ENCODE measurements at places on chromosomes 2 and 18. TPM values are rescaled to one million over a fixed set of nuclear protein-coding genes. Genes with fewer than 3 reads are reported as not detected.

Gene ALLC
- not detected for total RNA-seq

GRCh38 chr2:27583390-27583915 is 611 bp downstream of the ZNF512 start:
- peak; percentile 18 for DNase-seq

GRCh38 chr2:60271713-60272112 is 281.7 kb downstream of the BCL11A start:
- DNase-seq = no peak

Gene CSRNP3
- total RNA-seq = 20.6 TPM

- no peak for DNase-seq
Observed at GRCh38 chr2:7847321-7847720, 834.5 kb upstream of the ID2 start.

GRCh38 chr2:19021721-19022120 is 336.7 kb downstream of the OSR1 start:
- DNase-seq = peak; percentile 35

Gene IL36A
- total RNA-seq = 0.72 TPM

DNA sequence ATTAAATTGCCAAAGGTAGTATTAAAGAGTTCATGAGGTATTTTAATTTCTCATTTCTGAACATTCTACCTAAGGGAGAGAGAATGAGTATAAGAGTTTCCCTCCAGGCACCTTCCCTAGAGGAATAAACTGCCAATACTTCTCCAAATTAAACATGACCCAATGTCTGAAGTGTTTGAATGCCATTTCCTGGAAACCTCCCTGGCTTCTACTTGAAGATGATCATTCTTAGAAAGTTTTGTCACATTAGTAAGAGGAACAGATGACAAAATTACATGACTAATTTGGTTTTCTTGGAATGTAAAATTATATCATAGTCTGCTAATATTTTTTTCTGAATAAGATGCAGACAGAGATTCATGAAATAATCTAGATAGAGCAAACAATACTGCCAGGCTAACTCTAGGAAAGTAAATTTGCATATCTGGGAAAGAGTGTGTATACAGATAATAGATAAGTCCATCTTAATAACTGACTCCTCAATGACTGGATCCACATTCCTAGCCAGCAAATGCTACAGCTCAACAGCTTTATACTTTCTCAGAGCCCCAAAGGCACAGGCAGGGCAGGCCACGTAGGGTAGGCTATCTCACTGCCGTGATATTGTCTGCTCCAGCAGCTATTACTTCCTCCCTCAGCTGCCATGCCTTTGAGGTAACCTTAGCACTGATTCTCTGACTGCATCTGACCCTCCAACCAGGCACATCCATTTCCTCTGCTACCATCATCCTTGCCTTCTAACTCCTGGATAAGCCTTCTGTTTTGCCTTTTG is 630.8 kb upstream of the PIK3C3 start:
- no peak for DNase-seq

Gene KCTD1
- 12.3 TPM for total RNA-seq

Gene RUFY4
- total RNA-seq = not detected

- no peak for DNase-seq
Observed at GRCh38 chr2:56630286-56630685, 446.5 kb downstream of the CCDC85A start.

- no peak for DNase-seq
Observed at GRCh38 chr18:58536534-58537271, 92.2 kb downstream of the ALPK2 start.

Gene SLC5A7
- total RNA-seq = 0.51 TPM

Gene EPC2
- 45.2 TPM for total RNA-seq

- DNase-seq = no peak
Observed at GRCh38 chr18:13577091-13577697, 149.2 kb downstream of the FAM210A start.

Gene RFTN2
- 20.4 TPM for total RNA-seq

Gene CYS1
- total RNA-seq = 5.4 TPM

Gene PEX13
- 38.9 TPM for total RNA-seq

Gene ABCG5
- not detected for total RNA-seq

GRCh38 chr2:85308896-85309555 is 18.8 kb downstream of the TGOLN2 start:
- peak; percentile 88 for DNase-seq

Gene AQP12A
- not detected for total RNA-seq

Gene ABCB11
- not detected for total RNA-seq

Gene PLEK
- total RNA-seq = 6.1 TPM

Gene NYAP2
- total RNA-seq = 0.10 TPM

- no peak for DNase-seq
Observed at GRCh38 chr18:42509750-42510415, 554.8 kb downstream of the PIK3C3 start.

DNA sequence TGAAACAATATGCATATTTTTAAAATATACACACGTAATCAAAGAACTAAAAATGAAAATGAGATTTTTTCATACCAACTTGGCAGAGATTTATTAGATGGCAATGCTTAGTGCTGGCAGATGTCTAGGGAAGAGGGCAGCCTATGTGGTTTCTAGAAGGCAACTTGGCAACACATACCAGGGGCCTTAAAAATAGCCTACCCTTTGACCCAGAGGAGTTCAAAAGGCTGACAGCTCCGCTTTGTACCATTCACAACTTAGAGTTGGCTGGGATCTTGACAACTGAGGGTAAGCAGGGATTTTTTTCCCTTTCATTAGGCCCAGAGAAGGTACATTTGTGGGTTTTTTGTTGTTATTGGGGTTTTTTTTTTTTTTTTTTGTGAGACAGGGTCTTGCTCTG is 26.4 kb upstream of the GPR55 start:
- DNase-seq = no peak

GRCh38 chr18:79320216-79320850 is 75.4 kb upstream of the NFATC1 start:
- no peak for DNase-seq

Gene GATA6
- 2.2 TPM for total RNA-seq

DNA sequence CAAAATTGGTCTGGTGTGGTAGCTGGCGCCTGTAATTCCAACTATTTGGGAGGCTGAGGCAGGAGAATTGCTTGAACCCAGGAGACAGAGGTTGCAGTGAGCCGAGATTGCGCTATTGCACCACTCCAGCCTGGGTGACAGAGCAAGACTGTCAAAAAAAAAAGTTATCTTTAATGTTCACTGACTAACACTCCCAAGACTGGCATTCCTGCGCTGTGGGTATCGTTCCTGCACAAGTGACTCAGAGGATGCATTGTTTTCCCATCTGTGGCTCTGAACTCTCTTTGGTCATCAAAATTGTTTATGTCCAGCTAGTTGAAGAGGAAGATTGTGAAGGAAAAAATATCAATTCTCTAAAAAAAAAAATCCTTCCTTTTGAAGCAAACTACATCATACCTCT is 539.0 kb downstream of the SOX11 start:
- no peak for DNase-seq

All from tongue (tissue), 3 donors.